Effector memory CD8-positive, alpha-beta T cell (primary cell): ENCODE measurements at places on chromosomes 3 and 15.

DNA sequence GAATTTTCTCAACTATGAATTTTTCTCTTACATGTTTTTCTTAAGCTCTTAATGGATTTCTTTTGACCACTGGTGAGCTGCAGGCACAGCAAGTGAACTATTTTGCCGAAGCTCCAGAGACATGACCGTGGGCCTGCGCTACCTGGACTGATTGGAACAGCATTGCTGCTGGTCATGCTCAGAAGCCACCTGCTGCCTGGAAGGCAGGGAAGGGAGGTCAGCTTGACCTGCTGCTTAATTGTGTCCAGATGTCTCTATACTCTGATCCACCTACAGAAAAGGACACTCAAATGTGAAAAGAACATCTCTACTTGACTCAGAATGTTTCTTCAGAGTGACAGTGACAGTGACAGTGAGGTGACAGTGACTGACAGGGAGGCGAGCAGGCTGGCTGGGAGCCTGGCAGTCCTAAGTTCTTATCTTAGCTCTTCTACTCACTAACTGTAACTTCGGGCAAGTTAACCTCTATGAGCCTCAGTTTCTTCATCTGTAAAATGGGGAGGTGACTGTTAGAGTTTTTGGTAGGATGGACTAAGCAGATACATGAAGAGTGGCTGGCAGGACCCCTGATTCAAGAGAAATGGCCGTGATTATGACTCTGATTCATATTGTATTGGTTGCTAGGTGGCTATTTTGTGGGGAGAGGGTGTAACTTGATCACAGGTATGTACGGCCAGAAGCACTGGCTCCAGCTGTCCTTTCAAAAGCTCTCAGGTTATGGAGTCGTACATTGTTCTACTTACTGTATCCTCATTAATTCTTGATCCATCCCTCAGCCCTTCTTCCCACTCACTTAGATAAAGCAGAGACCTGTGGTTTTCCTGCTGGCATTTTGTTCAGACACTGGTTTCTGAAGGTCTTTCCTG is 54.8 kb upstream of the DLG1 start:
- no peak for DNase-seq

GRCh38 chr3:53346922-53347260 is 452 bp downstream of the DCP1A start:
- no peak for DNase-seq

DNA sequence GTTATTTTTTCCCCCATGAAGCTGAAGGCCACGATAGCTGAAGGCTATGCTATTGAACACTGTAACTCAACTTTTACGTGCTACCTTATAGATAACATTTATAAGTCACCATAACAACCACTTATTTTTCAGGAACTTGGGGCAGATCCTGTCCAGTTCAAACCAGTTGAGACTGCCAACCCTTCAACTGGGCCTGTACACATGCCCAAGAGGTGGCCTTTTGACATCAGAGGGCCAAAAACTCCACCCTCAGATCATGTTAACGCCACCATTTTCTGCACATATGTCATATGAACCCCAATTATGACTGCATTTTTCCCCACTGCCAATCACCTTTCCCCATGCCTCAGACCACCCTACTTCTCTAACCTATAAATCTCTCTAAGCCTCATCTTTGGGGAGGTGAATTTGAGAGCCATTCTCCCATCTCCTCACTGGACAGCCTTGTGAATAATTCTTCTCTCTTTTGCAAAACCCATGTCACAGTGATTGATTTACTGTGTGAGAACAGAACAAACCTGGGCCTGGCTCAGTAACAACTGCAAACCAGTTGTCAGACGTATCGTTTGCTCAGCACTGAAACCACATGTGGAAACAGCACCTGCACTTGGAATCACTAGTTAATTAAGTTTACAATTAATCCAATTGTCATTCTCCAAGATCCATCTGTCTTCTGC is 42.5 kb downstream of the ZNF445 start:
- DNase-seq, result no peak

DNA sequence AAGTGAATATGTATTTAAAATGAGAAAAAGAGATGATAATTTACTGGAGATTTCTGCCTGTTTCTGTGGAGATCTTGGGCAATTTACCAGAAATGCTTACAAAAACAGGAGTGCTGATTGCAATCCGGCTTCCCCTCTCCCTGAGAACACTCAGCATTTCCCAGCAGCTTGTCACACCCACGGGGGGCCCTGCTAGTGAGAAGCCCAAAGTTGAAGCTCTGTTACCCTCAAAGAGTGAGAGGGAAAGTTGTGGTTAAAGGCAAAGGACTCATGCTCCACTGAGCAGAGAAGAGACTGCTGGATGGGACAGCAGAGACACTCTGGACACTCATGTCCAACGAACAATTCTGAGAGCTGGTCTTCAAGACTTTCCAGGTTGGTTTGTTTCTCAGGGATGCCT is 2.9 kb downstream of the MCTP2 start:
- DNase-seq, result no peak

- no peak for DNase-seq
Observed at GRCh38 chr3:121430664-121431215, 115.0 kb downstream of the POLQ start.

GRCh38 chr3:46742992-46743585 is 25.4 kb upstream of the PRSS50 start:
- no peak for DNase-seq

GRCh38 chr15:80547264-80547663 is 143.1 kb downstream of the ARNT2 start:
- DNase-seq, result no peak

- DNase-seq, result no peak
Observed at GRCh38 chr3:12400616-12401194, 83.6 kb upstream of the TSEN2 start.

- DNase-seq, result peak; percentile 50
Observed at GRCh38 chr3:28317438-28318022, 31.0 kb upstream of the ZCWPW2 start.

DNA sequence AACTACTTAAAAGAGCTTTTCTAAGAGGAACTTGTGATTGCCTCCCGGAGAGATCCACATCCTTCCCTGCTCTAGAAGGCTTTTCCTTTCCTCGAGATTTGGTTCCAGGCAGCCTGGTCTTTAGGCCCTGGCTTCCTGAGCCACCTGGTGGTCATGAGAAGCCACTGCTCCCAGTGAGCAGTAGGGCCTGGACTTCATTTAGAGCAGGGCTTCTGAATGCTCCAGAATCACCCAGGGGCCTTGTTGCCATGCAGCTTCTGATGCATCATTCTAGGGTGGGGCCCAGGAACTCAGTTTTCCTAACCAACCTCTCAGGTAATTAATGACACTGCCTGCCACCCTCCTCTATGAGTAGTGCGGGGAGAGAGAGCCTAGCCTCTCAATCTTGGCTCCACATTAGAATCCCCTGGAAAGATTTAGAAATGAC is 29.6 kb downstream of the PSMD6 start:
- peak; percentile 49 for DNase-seq

- DNase-seq, result no peak
Observed at GRCh38 chr3:31743331-31744089, 210.8 kb downstream of the STT3B start.

GRCh38 chr3:195254454-195255175 is 16.3 kb downstream of the XXYLT1 start:
- DNase-seq, result no peak

DNA sequence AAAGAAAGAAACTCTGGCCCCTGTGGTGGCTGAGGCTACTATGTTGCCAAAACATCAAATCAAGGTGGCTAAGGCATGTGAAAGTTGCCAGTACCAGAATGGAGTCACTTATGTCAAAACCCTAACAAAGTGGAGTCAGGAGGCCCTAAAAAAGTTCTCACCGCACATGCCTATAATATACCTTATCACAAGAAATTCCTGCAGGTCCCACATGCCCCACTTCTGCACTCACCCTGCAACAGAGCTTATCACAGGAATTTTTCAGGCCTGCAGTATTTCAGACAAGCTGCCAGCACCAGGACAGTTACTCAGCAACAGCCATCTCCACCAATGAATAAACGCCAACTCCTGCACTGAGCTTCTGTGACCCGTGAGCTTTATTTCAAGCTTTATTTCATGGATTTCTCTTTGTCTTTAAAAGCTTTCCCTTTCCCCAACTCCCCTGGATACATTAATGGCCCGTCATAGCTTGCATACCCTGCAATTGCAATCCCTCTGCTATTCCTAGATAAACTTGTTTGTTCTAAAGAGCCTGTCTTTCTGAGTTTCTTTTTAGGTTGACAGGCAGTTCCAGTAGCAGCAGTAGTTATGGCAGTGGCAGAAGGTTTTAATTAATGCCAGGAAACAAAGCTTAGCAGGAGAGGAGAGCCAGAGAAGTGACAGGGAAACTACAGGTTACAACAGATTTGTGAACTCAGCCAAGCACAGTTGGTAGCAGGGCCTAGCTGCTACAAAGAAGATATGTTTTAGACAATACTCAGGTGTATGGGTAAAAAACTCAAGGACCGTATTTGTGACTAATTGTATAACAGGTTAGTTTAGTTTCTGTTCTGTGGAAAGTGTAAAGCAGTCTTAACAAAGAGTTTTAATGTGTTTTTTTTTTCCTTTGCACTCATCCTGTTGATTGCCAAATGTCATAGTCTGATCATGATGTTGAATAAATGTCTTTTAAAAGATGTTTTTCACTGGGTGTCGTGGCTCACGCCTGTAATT is 15.9 kb upstream of the TMEM42 start:
- no peak for DNase-seq

- DNase-seq, result no peak
Observed at GRCh38 chr15:81948751-81949150, 97.1 kb downstream of the MEX3B start.

- no peak for DNase-seq
Observed at GRCh38 chr3:193865339-193865738, 270.6 kb upstream of the HES1 start.
